Right lung (tissue), 10 donors: ENCODE measurements at places on chromosomes 2 and 18.

- DNase-seq, result no peak
These were observed 98.6 kb downstream of the BABAM2 start for GRCh38 chr2:27989149-27989548.

- DNase-seq, result no peak
These were observed 16.9 kb downstream of the LCT start for GRCh38 chr2:135820003-135820618.

- DNase-seq, result no peak
These were observed 74.0 kb upstream of the SULT1C3 start for GRCh38 chr2:108165729-108166128.

- DNase-seq, result peak; percentile 77
These were observed 35.5 kb upstream of the TTR start for GRCh38 chr18:31555971-31556747.

GRCh38 chr18:10687161-10687925 is 161.5 kb downstream of the NAPG start:
- no peak for DNase-seq

- no peak for DNase-seq
These were observed 299.1 kb downstream of the PRKCE start for GRCh38 chr2:45950606-45951005.

GRCh38 chr2:136376211-136376610 is 258.3 kb upstream of the CXCR4 start:
- no peak for DNase-seq
